ENCODE measurements at places on chromosomes 5 and 9.

DNA sequence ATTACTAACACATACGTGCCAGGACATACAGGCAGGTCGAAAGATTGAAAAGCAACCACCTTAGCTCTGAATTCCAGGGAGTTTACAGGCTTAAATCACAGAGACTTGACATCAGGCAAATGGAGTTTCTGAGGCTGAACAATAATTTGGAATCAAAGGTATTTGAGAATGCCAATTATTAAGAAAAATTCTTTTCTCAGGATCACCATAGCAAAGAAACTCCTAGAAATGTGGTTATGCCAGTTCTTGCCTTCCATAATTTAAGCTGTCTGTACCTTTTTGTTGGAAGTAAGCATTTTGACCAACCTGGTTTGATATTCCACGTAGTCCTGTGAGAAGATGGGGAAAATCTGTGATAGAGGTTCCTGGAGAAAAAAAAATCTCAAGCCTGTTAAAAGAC lies 312.4 kb upstream of the SMARCA2 start:
- DNase-seq, result no peak

- no peak for DNase-seq
Measured at GRCh38 chr5:53302529-53302928, 177.9 kb upstream of the FST start.

DNA sequence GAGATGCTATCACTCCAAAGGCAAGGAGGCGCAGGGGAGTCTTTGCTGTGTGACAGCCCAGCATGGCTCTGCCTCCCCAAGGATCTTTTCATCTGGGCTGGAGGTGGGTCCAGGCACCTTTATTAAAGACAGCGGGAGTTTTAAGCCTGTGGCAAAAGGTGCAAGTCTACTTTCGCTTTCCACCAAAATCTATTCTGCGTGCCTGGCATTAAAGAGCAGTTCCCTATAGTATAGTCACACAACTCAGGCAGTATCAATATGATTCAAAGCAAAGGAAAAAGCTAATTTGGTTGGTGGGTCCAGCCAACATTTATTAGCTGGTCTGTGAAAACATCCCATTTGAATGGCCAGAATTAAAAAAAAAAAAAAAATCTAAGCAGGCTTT lies 398.7 kb downstream of the EBF1 start:
- DNase-seq, result no peak

GRCh38 chr9:72958485-72959281 lies 5.8 kb upstream of the ALDH1A1 start:
- DNase-seq, result no peak

DNA sequence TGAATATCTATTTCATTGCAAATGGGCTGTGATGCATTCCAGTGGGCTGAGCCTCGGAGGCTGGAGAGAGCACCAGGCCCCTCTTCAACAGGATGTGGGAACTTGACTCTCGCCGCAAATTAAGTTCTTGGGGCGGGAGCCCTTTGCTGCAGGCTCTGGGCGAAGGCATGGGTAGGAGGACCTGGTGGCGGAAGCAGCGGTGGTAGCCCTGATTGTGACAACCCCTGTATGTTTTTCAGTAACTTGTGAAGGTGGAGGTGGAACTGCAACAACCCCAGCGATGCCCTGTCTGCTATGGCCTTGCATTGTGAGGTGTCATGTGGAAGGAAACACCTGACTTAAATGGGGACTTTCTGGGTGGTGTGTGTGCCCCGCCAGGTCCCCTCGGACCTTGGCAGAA lies 9.4 kb downstream of the FYB1 start:
- peak; percentile 87 for DNase-seq

DNA sequence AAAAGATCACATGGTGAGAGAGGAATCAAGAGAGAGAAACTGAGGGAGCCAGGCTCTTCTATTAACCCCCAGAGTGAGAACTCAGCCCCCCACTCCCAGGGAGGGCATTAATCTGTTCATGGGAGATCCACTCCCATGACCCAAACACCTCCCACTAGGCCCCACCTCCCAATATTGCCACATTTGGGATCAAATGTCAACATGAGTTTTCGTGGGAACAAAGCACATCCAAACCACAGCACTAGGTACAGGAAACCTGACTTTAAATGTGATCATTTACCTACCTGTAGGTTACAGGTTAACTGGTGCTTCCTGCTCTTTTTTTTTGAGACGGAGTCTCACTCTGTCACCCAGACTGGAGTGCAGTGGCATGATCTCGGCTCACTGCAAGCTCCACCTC lies 16.9 kb downstream of the NNT start:
- DNase-seq, result no peak

- DNase-seq, result no peak
Measured at GRCh38 chr5:134509308-134510040, 16.0 kb upstream of the JADE2 start.

GRCh38 chr5:11814373-11814772 lies 89.9 kb downstream of the CTNND2 start:
- DNase-seq, result no peak

GRCh38 chr5:36442796-36443195 lies 141.1 kb upstream of the RANBP3L start:
- no peak for DNase-seq

- no peak for DNase-seq
Measured at GRCh38 chr9:136279471-136279870, 24.4 kb downstream of the CCDC187 start.

- DNase-seq, result no peak
Measured at GRCh38 chr5:108266242-108266641, 115.7 kb downstream of the FBXL17 start.

GRCh38 chr9:69877852-69878514 lies 57.4 kb downstream of the CFAP95 start:
- DNase-seq, result no peak

DNA sequence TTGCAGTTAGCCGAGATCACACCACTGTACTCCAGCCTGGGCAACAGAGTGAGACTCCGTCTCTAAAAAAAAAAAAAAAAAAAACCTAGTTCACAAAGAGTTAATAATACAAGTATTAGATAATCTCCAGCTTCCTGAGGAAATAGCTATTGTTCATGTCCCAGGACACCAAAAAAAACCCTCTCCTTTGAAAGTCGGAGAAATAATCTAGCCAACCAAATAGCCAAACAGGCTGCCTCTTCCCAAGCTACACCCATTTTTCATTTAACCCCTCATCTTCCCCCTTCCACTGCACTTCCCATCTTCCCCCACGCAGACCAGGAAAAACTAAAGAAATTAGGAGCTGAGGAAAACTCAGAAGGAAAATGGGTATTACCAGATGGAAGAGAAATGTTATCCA lies 23.6 kb downstream of the CNOT8 start:
- no peak for DNase-seq

DNA sequence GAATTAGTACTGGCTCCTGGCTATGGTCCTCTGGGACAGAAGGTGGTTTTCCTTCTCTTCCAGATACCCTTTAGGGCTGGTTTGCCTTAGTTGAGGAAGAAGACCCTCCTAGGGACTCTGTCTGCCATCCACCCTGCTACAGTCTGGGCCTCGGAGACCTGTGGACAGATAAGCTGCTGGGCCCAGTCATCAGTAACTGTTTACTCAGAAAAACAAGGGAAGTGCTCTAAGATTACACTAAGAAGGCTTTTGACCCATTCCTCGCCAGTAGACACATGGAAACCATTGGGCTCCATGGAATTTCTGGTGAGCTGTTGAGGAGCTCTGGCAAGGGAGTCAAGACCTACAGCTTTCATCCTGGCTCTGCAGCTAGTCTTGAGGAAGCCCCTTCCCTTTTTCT lies 31.2 kb downstream of the LARP1 start:
- DNase-seq, result no peak

DNA sequence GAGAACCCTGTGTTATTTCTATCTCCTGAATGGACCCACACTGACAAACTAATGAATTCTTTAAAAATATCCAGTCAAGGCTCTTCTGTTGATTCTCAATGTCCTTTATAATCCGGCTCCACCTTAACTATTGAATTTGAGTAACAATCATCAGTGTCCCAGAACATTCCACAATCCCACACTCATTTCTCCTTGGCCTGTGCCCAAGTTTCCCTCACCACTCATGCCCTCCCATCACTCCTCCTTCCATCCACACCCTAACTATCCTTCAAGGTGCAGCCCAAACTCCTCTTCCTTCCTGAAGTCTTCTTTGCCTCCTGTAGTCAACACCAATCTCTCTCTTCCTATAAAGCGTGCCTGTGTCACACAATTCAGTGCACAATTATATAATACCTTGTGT lies 106.1 kb downstream of the NUDT12 start:
- DNase-seq, result no peak

- no peak for DNase-seq
Measured at GRCh38 chr9:96383165-96383942, at the start of gene SLC35D2. Gene SLC35D2 (minus strand): TSS chr9:96383711. CDS start chr9:96383634, 77 bp downstream.

DNA sequence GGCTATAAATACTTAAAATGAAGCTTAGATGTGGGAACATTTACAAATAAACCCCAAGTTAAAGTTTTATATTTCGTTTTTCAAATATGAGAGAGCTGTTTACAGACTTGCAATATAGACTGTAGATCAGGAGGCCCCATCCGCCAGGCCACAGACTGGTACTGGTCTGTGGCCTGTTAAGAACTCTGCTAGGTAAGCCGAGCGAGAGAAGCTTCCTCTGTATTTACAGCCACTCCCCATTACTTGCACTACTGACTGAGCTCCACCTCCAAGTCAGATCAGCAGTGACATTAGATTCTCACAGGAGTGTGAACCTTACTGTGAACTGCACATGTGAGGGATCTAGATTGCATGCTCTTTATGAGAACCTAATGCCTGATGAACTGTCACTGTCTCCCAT lies 561.4 kb upstream of the FAM174A start:
- DNase-seq, result no peak

DNA sequence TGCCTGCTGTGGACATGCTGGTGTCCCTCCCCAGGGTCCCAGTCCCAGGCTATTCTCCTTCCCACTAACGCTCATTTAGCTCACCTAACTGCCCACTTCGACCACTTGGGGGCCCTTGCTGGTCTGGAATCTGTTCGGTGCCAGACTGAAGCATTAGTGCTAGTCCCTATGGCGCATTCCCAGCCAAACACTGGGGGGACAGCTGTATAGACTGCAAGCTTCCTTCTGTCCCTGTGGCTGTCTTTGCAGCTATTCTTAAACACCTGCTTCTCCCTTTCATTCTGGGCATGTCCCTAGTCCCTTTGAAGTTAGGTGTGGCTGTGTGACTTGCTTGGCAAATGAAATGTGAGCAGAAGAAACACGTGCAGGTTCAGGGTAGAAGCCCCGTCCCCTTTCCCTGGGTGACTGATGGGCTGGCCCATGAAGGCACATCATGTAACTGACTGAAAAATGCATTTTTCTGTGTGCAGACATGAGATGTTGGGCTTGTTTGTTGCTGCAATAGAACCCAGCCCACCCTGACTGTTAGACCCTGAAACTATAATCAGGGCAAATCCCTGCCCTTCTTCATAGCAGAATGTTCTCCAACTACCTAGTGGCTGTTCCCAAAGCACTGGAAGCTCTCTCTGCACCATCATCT lies 134.4 kb downstream of the BARX1 start:
- DNase-seq, result no peak

GRCh38 chr9:82363198-82363597 lies 374.6 kb downstream of the SPATA31D1 start:
- no peak for DNase-seq

GRCh38 chr5:37889612-37890317 lies 49.9 kb upstream of the GDNF start:
- no peak for DNase-seq

GRCh38 chr5:1164696-1165630 lies 36.4 kb upstream of the SLC6A19 start:
- DNase-seq, result no peak

DNA sequence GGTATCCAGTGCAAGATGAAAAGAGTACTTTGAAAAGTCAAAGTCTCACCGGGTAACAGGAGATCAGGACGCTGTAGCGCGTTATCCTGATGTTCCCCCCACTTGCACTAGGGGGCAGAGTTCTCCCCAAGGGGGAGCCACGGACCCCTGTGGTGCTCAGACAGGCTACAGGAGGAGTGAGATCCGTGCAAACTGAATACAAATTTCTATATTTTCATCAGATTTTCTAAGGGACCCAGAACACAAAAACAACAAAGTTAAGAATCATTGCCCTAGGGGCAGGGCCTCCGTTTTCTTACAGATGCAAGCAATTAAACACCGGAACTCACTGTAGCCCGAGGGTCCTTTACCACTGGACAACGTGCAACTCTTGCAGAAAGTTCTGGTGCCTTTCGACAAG lies 2.0 kb downstream of the MYO10 start:
- no peak for DNase-seq

DNA sequence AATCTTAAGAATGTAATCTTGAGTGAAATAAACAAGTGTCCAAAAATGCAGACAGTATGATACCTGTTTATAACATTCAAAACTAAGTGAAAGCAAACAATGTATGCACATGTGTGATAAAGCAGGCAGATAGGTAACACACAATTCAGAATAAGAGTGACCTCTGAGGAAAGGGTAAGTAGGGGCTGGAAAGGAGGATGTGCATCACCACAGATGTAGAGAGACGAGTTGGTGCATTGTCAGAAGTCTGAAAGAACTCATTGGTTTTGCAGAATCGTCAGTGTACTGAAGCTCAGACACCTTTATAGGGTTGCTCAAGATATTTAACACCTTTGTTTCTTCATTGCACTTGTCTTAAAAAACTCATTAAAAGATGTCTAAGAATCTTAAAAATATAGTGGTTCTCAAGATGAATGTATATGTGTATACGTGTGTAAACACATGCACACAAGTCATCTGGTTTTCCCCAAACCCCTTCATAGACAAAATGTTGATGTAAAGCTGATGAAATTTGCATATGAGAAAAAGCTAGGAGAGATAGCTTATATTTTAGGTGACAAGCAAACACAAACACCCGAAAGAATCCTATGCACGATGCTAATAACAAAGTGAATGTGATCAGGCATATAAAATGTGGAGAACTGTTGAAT lies 197.6 kb upstream of the MEF2C start:
- DNase-seq, result no peak

DNA sequence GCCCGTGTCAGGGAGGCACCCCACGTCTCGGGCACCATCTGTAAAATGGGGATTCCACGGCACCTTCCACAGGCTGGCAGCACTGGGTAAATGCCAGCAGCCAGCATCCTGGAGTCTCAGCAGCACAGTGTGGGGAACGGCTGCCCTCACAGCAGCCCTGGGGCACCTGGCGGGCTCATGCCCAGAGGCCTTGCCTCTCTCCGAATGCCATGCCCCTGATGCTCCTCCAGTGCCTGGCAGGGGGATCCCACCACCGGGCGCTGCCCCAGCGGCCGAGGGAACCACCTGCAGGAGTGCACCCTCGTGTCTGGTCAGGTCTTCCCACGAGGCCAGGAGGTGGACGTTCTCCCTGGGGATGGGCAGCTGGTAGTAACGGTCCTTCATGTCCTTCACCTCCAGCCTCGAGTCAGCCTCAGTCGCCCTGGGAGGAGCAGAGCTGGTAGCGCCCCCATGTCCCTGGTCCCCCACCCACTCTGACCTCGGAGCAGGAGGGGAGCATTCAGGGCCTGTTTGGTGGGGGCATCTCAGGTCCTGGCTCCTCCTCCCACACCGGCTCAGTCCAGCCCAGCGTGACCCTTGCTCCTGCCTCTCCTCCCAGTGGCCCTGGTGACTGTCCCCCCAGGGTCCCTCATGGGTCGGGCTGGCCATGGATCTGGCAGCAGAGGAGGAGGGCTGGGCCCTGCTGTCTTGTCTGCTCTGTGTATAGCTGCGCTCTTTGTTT lies 49.9 kb upstream of the NRARP start:
- DNase-seq, result no peak

GRCh38 chr9:87557996-87558395 lies 60.3 kb downstream of the DAPK1 start:
- DNase-seq, result no peak

GRCh38 chr5:168793841-168794837 lies 215.0 kb upstream of the PANK3 start:
- no peak for DNase-seq
